ENCODE measurements at places on chromosomes 4 and X.

DNA sequence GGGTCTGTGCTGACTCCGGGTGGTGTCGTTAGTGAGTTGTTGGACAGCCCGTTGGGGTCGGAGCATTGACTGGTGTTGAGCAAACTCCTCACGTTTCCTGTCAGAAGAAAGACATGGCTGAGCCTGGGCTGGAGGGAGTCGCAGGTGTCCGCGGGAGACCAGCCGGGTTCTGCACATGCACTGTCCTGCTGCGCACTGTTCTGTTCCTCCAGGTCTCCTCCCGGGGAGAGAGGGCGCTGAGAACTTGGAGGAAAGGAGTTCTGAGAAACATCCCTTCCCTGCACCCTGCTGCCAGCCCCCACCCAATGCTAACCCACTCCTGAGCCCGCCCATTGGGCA, 1.1 kb downstream of the ZNF141 start:
- DNase-seq = no peak

- DNase-seq = no peak
These were observed 2.0 kb downstream of the MSX1 start for GRCh38 chr4:4861390-4862018.

DNA sequence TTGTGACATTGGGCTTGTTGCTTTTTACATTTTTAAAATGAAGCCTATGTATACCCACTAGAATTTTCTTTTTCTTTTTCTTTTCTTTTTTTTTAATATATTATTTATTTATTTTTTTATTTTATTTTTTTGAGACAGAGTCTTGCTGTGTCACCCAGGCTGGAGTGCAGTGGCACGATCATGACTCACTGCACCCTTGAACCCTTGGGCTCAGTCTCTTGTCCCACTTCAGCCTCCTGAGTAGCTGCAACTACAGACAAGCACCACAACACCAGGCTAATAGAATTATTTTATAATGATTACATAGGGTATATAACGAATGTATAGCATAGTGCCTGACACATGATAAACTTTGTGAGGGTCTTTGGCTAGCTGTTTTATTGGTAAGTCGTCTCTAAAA, 64.9 kb downstream of the RBPJ start:
- no peak for DNase-seq

DNA sequence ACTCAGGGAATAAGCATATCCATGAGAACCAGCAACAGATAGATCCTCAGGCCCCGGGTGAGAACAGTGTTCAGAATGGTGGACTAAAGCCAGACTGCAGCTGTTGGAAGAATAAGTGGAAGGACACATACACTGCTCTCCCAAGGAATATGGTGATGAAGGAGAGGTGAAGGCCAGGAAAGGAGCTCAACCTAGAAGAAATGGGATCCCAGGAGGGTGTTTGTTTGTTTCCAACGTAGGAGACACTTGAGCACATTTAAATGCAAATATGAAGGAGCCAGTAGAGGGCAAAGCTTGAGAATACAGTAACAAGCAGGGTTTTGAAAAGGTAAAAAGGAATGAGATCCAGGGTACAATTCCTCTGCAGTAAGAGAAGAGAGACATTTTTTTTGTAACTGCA, 42.4 kb upstream of the ATOH1 start:
- no peak for DNase-seq

DNA sequence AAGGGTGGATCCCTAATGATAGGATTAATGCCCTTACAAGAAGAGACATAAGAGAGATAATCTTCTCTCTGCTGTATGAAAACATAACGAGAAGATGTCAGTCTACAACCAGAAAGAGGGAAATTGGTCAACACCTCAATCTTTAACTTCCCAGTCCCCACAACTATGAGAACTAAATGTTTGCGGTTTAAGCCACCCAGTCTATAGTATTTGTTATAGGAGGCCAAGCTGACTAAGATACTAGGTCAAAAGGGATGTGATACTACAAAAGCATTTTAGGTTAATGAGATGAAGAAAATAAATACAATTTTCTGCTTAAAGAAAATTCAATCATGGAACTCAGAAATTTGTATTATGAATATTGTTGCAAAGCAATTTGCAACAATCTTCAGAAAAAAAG, 55.4 kb upstream of the LHFPL1 start:
- no peak for DNase-seq
